Aorta (tissue), 5 donors: ENCODE measurements at places on chromosomes 7 and 10. TPM values are rescaled to one million over a fixed set of nuclear protein-coding genes. Genes with fewer than 3 reads are reported as not detected.

GRCh38 chr10:86100581-86101061 is 266.0 kb downstream of the GRID1 start:
- no peaks in the 10 kb centered on the region for H3K4me1 ChIP-seq
- H3K36me3 ChIP-seq = no peaks in the 10 kb centered on the region
- no peaks in the 10 kb centered on the region for H3K27me3 ChIP-seq
- H3K27ac ChIP-seq = no peak overlapping the region

The UPK3B gene
- total RNA-seq = 1.6 TPM

The MTG1 gene
- total RNA-seq = 39.3 TPM

DNA sequence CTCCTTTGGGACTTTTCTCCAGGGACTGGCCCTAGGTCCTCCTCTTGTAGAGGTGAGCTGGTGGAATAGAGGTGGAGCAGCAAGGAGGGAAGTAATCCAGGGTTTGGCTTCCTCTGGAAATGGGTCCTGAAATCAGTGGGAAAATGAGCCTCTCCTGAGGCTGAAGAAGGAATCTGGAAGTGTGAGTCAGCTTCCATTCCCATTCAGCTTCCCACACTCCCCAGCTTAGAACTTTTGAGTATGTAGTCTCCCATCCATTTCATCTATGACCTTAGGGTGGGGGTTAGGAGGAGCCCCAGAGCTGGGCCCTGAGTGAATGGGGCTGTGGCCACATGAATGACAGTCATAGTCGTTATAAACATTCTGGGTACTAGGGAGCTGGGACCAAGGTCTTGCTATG is 17.7 kb downstream of the LDB1 start:
- H3K27ac ChIP-seq = no peak overlapping the region
- H3K4me1 ChIP-seq = no peaks in the 10 kb centered on the region

DNA sequence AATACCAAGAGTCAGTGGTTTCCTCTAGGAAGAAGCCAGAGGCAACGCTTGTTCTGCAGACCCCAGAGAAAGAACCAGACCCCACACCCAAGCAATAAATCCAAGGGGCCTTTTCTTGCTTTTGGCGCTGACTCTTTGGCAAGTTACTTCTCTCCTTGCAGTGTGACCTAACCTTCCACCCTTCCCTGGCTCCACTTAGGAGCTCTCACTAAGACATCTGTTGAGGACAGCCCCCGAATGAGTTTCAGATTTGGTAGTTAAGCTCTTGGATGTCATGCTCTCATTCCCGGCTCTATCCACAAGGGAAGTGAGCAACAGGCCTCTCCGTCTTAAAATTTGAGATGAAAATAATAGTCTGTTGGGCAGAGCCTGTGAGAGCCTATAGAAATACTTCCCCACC is 50.6 kb upstream of the FAM204A start:
- no peaks in the 10 kb centered on the region for H3K27me3 ChIP-seq
- H3K4me3 ChIP-seq = no peak overlapping the region
- H3K4me1 ChIP-seq = no peaks in the 10 kb centered on the region

The FAM25G gene
- total RNA-seq = not detected

The CDCA7L gene
- 7.2 TPM for total RNA-seq

DNA sequence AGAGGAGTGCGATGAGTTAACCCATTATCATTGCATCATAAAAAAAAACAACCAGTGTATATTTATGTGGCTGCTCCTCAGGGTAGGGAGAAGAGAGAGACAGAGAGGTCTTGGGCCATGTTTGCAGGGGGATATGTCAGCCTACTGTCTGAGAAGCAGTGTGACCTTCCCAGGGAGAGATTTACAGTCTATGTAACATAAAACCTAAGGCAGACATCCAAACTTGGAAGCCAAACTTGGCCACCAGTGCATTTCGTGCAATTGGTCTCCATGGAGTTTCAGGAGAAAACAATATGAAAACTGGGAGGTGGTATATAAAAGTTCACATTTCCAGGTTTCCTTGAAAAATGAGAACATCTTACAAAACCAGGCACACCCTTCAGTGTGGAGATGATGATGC is 85.9 kb upstream of the CXCL12 start:
- H3K27ac ChIP-seq = no peak overlapping the region
- no peak overlapping the region for H3K4me3 ChIP-seq
- no peaks in the 10 kb centered on the region for H3K27me3 ChIP-seq
- no peak for DNase-seq
- H3K4me1 ChIP-seq = no peaks in the 10 kb centered on the region

The STEAP1 gene
- 31.7 TPM for total RNA-seq

The ZNF394 gene
- 32.1 TPM for total RNA-seq

The LRRC18 gene
- not detected for total RNA-seq

DNA sequence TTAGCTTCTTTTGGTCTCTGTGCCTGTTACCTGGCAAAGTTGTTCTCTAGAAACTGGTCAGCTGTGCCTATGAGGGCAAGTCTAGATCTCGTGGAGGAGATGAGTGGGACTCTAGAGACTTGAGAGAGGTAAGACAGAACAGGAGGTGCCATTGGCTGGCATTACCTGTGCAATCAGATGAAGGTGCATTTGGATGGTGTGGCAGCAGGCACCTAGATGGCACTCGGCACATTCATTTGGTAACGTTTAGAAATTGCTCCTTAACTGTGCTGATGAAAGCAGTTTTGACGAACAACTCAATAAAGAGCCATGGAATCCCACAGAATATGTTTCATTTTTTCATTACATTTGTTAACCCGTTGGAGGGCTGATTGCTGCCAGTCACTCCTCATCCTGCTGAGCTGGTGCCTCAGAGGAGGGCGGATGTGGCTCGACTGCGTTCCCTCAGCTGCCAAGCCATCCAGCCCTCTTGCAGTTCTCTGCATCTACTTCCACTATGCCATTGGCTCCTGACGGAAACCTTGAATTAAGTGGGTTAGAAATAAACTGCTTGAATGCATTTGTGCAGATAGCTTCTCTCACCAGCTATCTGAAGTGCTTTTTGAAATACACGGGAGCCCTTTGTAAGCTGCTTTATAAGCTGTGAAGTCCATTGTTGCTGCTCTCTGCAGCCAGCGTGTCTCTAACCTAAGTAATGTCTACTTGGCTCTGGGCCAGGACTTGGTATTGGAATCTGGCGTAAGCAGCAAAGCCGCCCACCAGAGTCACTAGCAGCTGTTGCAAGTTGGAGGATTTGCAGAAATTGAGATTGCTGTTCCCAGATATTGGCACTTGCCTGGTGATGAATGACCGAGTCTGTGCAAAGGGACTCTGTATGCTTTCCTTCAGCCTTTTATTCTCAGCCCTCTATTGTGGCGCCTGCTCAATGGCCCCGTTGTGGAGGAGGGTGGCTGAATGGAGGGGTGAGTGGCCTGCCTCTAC is 87.4 kb downstream of the LRRC4 start:
- peaks cover 3% of the 10 kb centered on the region for H3K36me3 ChIP-seq
- no peaks in the 10 kb centered on the region for H3K4me1 ChIP-seq

The ERVW-1 gene
- total RNA-seq = not detected

GRCh38 chr10:120503689-120504088 is 46.7 kb downstream of the PLPP4 start:
- H3K4me3 ChIP-seq = no peak overlapping the region
- no peak overlapping the region for H3K27ac ChIP-seq
- no peaks in the 10 kb centered on the region for H3K4me1 ChIP-seq
- H3K36me3 ChIP-seq = no peaks in the 10 kb centered on the region

- no peak for DNase-seq
- H3K27me3 ChIP-seq = no peaks in the 10 kb centered on the region
- no peaks in the 10 kb centered on the region for H3K36me3 ChIP-seq
- H3K4me3 ChIP-seq = no peak overlapping the region
- H3K4me1 ChIP-seq = peaks cover 4% of the 10 kb centered on the region
Measured at GRCh38 chr10:125147971-125148439, 12.4 kb downstream of the CTBP2 start.

GRCh38 chr7:121023683-121024511 is 35.4 kb downstream of the CPED1 start:
- H3K36me3 ChIP-seq = no peaks in the 10 kb centered on the region
- no peak overlapping the region for H3K4me3 ChIP-seq
- no peaks in the 10 kb centered on the region for H3K4me1 ChIP-seq
- no peaks in the 10 kb centered on the region for H3K27me3 ChIP-seq

DNA sequence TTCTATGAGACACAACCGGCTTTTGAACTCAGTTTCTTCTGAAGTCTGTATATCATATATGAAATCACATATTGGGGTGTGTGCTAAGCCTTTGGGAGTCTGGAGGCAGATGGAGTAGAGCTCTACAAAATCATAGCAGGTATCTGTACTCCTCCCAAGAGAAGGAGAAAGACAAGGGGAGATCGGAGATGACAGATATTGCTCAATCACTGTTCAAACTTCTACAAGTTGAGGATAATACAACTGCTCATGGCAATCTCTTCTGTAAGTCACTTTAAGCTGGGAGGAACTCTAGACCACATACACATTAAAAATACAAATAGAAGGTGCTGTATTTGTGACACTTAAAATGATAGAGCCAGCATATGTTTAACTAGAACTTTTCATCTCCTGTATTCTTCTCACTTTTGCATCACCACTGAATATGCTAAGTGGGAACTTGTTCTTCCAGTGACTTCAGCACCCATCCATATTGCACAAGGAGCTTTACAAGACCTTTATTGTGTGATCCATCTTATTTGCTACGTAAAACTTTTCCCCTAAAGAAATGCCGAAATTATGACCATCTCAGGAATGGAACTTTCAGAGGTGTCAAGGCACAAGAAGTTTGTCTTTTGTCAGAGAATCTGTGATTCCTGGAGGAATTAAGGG is 381.4 kb downstream of the PHTF2 start:
- no peak overlapping the region for H3K4me3 ChIP-seq
- peaks cover 2% of the 10 kb centered on the region for H3K4me1 ChIP-seq
- H3K27me3 ChIP-seq = no peaks in the 10 kb centered on the region
- no peak for DNase-seq

DNA sequence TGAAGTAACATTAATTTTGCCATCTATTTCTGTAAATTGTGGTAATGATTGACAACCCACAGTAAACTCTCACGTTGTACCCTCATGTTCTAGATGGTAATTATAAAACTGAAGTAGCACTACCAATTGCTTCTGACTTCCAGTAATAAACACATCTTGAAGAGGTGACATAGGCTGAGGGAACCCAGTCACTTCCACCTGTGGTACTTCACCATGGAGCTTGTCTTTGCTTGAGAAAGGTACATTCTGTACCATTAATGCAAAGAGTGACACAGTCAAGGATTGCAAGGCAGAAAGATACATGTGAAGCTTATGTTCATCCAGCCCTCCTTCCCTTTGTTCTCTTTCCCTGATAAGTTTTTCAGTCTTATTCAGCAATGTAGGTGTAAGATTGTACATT is 11.2 kb downstream of the CAPZA2 start:
- no peaks in the 10 kb centered on the region for H3K27me3 ChIP-seq
- no peak overlapping the region for H3K27ac ChIP-seq
- DNase-seq = no peak
- peaks cover 20% of the 10 kb centered on the region for H3K4me1 ChIP-seq

GRCh38 chr7:2084331-2084730 is 148.4 kb downstream of the MAD1L1 start:
- no peak overlapping the region for H3K4me3 ChIP-seq
- DNase-seq = no peak
- H3K36me3 ChIP-seq = no peaks in the 10 kb centered on the region

DNA sequence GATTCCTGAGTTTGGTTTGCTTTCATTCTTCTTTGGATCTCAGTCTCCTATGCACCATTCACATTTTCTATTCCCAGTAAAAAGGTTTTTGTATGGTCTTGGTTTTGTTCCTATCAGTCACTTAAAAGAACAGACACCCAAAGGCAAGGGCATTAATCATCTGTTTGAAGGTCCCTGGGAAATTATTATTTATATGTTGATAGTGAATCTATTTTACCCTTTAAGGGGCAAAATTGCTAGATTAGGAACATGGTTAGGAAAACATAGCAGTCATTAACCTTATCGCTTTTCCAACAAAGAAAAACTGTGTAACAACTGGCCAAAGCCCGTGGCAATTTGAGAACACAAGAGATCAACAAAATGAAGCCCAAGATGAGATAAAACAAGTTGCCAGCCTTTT is 1146.6 kb upstream of the C7orf33 start:
- no peak for DNase-seq
- H3K4me1 ChIP-seq = no peaks in the 10 kb centered on the region
- no peaks in the 10 kb centered on the region for H3K27me3 ChIP-seq
- H3K4me3 ChIP-seq = no peak overlapping the region
- no peak overlapping the region for H3K27ac ChIP-seq
- H3K36me3 ChIP-seq = no peaks in the 10 kb centered on the region

DNA sequence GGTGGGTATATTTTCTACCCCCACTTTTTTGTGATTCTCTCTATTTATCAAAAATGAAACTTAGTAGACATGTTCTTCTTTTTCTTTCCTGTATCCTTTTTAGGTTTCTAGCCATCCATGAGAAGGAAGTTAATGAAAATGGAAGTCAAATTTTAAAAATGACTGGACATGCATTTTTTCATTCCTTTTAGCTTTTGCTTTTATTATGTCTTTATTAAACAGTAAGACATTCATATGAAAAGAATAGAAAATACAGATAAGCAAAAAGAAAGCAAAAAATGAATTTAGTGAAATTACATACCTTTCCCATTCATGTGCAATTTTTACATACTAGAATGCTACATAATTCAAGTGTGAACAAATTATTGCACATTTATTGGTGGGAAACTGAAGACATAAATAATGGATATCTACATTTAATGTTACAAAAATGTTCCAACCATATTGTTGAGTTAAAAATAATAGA is 88.7 kb downstream of the CPED1 start:
- H3K4me1 ChIP-seq = peaks cover 16% of the 10 kb centered on the region
- DNase-seq = no peak
- no peak overlapping the region for H3K4me3 ChIP-seq

DNA sequence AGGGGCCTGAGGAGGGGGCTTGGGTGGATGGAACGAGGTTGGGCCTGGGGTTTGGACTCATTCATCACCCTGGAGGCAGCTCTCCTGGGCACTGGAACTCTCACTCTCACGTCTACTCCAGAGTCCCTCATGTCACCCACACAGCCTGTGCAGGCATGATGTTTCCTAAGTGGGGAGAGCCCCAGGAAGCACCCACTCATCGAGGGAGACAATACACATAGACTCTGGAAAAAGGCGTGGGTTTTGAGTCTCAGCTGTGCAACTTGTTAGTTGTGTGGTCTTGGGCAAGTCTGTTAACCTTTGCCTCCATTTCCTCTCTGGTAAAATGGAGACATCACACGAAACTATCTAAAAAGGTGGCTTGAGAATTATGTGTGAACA is 25.9 kb upstream of the RBM20 start:
- H3K27ac ChIP-seq = no peak overlapping the region
- no peaks in the 10 kb centered on the region for H3K36me3 ChIP-seq
- no peaks in the 10 kb centered on the region for H3K4me1 ChIP-seq
- no peak for DNase-seq
- H3K4me3 ChIP-seq = no peak overlapping the region
- no peaks in the 10 kb centered on the region for H3K27me3 ChIP-seq

DNA sequence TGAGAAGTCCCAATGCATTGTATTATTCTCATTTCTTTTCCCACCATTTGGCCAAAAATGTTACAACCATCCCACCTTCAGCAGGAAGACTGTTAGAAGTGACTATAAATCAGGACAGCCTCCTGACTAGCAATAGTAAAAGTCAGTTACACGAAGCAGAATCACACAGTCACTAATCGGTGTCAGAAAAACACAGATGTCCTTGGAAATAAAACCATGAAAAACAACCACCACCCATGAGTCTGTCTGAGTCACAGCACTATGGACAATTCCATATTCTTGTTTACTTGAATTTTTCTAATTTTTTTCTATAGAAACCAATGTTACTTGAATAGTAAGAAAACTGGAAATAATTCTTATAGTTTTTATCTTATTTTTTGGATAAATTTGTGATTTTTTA is 81.9 kb upstream of the FRMD4A start:
- no peaks in the 10 kb centered on the region for H3K4me1 ChIP-seq
- no peak overlapping the region for H3K27ac ChIP-seq
- no peaks in the 10 kb centered on the region for H3K27me3 ChIP-seq
- no peaks in the 10 kb centered on the region for H3K36me3 ChIP-seq

The DRGX gene
- total RNA-seq = not detected

GRCh38 chr10:114347241-114347640 is 57.1 kb downstream of the AFAP1L2 start:
- no peak overlapping the region for H3K27ac ChIP-seq
- no peaks in the 10 kb centered on the region for H3K27me3 ChIP-seq
- no peaks in the 10 kb centered on the region for H3K36me3 ChIP-seq
- no peak for DNase-seq
- H3K4me1 ChIP-seq = no peaks in the 10 kb centered on the region
